ENCODE measurements at places on chromosomes 13 and 19.

DNA sequence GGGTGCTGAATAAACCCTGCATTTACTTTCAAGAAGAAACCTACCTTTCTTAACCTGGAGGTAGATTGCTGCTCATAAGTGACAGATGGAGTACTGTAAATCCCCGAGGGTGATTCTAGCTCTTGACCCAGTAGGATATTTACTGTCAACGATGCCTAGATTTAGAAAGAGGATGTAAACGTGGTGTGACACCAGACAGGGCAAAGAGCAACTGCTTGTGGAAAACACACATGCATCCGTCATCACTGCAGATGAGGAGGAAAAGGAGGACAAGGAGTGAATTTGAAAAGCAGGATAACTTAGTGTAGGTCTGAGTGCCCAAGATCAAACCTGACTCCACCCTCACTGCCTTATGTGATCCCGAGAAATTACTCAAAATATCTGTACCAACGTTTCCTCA, 9.8 kb upstream of the CLN5 start:
- DNase-seq: no peak

DNA sequence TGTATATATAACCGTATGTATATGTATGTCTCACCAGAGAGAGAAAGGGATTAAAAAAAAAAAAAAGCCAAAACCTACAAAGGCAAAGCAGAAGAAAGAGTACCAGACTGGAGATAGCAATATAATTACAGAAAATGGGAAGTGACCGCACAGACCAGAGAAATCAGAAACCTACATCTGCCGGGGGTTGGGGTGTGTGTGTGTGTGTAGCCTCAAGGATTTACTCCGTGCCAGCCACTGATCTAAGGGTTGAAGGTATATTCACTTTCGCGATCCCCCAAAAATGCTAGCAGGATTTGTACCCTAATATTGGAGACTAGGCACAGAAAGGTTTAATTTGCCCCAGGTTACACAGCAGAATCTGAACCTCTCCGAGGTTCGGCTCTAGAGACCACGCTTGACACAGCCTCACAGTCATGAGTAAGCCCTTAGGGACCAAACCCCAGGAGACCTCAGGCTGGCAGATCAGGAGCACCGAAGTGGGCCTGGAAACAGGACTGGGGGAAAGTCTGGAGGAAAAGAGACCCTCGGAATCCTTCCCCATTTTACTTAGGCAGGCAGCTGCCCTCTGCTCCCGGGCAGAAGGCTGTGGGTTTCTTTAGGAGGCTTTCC, 14.8 kb downstream of the ARL11 start:
- no peak for DNase-seq

- DNase-seq: peak; percentile 83
Measured at GRCh38 chr19:45693106-45693788, 781 bp downstream of the QPCTL start.

GRCh38 chr19:41206456-41206855, 12.6 kb upstream of the AXL start:
- DNase-seq: no peak

DNA sequence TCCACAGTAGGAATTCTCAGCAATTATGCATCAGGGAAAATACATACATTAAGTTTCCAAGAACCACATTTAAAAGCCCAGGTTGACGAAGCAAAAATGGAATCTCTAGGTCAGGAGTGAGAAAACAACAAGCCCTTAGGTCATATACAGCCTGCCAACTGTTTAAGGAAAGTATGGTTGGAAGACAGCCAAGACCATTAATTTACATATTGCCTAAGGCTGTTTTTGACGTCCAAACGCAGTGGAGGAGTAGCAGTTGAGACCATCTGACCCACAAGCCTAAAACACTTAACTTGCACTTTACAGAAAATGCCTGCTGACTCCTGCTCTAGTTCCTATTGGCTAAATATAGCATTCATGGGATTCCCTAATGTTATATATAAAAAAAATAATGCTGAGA, 299.0 kb downstream of the ITGBL1 start:
- DNase-seq: no peak

DNA sequence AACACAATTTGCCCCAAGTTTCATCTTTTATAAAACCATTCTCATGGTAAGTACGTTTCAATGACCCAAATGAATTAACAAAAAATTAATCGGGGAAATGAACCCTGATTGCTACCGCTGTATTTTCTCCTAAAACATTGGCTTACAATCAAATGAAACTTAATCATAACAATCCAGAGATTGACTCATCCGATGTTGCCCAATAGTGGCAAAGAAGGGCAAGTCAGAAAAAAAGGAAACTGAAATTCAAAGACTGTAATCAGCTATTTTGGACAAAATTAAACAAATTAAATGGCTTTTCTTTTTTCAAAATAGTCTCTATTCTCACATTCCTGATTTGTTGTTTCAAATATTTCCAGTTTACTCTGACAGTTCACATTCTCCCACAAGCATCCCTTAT, 3.9 kb upstream of the ACOD1 start:
- no peak for DNase-seq

DNA sequence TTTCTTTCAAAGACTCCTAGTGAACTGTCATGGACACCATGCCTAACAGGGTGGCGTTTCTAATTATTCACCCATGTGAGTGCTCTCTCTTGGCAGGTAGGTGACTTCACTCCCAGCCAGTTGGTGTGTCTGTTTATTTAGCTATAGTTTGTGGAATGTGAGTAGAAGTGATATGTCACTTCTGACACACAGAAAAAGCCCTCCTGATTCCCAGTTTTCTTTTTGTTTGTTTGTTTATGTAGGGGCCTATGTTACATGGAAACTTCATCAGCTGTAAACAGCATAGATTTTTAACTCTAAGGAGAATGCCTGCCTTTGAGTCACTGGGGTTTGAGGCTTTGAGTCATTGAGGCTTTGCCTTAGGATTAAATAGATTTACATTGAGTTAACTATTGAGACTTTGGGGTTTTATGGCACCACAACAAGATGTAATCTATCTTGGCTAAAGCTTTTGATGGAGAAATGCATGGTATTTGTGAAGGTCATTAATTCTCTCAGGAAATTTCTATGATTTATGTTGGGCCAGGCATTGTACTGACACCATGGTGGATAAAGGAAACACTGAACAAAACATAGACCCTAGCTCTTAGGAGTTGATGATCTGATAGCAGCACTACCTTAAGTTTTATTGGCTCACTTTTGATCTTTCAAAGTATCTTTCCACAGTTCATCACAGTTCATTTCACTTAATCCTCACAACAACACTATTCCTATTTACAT, 45.3 kb downstream of the UFM1 start:
- no peak for DNase-seq

GRCh38 chr13:95222733-95223018, 78.6 kb downstream of the ABCC4 start:
- DNase-seq: no peak

Data from activated naive CD8-positive, alpha-beta T cell treated with anti-CD3 and anti-CD28 coated beads, Interleukin-2, amount 10 ng/mL, durations not matched to agents 7 days and 5 days (primary cell).